Skin of body (tissue), 3 donors: ENCODE measurements at places on chromosomes 3 and 15. TPM values are rescaled to one million over a fixed set of nuclear protein-coding genes. Genes with fewer than 3 reads are reported as not detected.

The LSAMP gene
- total RNA-seq = 7.9 TPM

The PARP9 gene
- total RNA-seq = 12.8 TPM

The SERPINI2 gene
- total RNA-seq = not detected

The ZNF860 gene
- total RNA-seq = 0.89 TPM

The LTF gene
- 60.7 TPM for total RNA-seq

The DPP8 gene
- 38.5 TPM for total RNA-seq

The FBLN2 gene
- total RNA-seq = 33.5 TPM

The ZBED2 gene
- total RNA-seq = 1.4 TPM

The ALDH1L1 gene
- 8.8 TPM for total RNA-seq

The CADM2 gene
- 2.5 TPM for total RNA-seq

The CYP1A2 gene
- total RNA-seq = 0.10 TPM

The ATP6V1A gene
- 60.8 TPM for total RNA-seq

The CHL1 gene
- 19.8 TPM for total RNA-seq

The GHSR gene
- total RNA-seq = not detected

The MELTF gene
- total RNA-seq = 5.8 TPM

The PPP1R14D gene
- not detected for total RNA-seq

The CLDN16 gene
- total RNA-seq = 0.69 TPM

The GLDN gene
- 14.4 TPM for total RNA-seq

The ACP3 gene
- 21.8 TPM for total RNA-seq

The TRPM1 gene
- total RNA-seq = 3.5 TPM

The APPL1 gene
- total RNA-seq = 63.0 TPM

The ARL6 gene
- 10.7 TPM for total RNA-seq

The GALK2 gene
- total RNA-seq = 38.5 TPM

The VILL gene
- total RNA-seq = 15.4 TPM
